ENCODE measurements at places on chromosomes 5 and 9.

DNA sequence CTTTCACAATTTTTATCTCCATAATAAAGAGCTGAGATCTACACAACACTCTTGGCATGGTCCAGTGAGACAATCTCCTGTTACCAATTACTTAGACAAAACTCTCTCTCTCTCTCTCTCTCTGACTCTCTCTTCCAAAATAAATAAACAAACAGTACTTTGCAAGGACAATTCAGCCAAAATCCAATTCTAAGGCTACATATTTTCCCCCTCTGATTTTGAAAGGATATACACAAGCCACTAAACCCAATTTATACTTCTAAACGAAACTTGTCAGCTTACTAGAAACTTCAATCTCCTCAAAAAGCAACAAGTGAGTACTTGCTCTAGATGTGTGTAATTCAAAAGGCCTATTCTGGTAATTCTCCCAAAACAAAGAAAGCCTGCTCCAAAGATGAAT lies 26.3 kb upstream of the TNPO1 start:
- DNase-seq, result peak; percentile 56

- no peak for DNase-seq
Measured at GRCh38 chr5:41763574-41763973, 106.7 kb downstream of the OXCT1 start.

GRCh38 chr5:1255081-1255561 lies 29.9 kb downstream of the SLC6A18 start:
- DNase-seq, result no peak

DNA sequence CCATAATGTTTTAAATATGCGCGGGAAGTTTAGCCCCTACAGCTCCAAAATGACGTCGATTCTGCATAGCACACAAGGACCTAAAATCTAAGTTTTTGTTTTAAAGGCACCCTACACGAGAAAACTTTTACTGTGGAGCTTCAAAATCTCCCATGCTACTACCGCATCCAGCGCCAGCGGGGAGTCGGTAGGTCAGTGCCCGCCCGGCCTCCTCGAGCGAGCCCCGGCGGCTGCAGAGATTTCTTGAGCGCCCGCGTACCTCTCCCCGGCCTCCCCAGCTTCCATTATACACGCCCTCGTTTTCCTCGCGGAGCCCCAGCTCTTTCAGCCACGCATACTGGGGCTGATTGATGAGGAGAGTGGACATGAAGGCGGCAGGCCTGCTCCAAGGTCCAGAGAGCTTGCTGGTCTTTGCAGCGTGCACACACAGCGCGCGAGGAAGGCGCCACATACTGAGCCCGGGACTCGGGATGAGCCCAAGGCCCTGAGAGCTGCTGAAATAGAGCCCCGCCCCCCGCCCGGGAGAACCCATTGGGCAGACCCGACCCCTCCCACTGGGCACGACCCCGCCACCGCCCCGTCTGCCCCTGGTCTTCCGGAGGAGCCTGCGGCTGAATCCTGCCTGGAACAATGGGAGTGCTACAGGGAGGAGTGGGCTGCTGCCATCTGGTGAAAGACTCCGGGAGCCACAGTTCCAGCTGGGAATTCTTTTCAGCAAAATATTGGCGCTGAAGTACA lies at the start of gene ALDH7A1:
Gene ALDH7A1 (minus strand): TSS at position 472 of the 738 bp plus-strand sequence. CDS start 21 bp downstream, at position 451.
- peak; percentile 87 for DNase-seq

DNA sequence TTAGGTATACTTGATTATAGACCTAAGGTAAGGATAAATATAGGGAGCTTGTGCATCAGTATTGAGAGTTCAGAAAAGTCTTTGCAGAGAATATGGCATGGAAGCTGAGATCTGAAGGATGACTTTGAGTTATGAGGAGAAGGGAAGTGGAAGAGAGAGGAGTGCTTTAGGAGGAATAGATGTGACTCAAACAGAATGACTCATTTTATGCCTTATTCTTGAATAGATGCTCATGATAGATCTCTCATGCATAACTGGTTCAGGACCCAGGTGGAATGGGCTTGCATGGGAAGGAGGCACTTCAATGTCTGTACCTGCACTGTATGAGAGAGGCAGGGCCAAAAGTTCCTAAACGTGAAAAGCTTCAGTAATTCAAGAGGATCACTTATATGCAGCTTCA lies 103.3 kb downstream of the CWC27 start:
- no peak for DNase-seq

DNA sequence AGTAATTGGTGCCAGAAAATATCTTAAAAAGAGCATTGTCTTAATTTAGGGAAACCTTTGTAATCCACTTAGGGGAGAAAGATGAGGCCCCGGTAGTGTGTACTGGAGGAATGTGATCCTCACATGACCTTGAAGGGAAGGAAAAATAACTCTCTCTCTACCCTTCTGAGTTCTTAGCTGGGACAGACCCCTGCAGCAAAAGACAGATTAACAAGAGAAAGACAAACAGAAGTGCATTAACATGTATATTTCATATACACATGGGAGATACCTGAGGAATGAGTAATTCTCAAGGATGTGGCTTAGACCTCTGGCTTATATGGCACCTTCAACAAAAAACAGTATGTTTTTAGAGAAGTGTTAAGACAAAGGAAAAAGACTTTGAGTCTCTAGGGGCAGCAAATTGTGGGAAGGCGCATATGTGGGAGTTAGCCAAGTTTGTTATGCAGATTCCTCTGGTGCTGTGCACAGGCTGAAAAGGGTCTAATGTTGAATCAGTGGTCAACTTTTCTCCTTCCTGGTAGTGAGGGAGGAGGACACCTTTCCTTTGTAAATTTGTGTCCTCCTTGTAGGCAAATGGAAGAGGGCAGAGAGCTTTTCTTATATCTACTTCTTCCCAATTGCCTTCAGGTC lies 138.8 kb downstream of the LRRC70 start:
- no peak for DNase-seq

- no peak for DNase-seq
Measured at GRCh38 chr5:5235685-5236084, 95.6 kb downstream of the ADAMTS16 start.

GRCh38 chr5:84569307-84569706 lies 184.6 kb upstream of the EDIL3 start:
- no peak for DNase-seq

- DNase-seq, result no peak
Measured at GRCh38 chr9:27528886-27529315, 713 bp downstream of the MOB3B start.

- no peak for DNase-seq
Measured at GRCh38 chr5:153480401-153480800, 10.1 kb upstream of the GRIA1 start.

DNA sequence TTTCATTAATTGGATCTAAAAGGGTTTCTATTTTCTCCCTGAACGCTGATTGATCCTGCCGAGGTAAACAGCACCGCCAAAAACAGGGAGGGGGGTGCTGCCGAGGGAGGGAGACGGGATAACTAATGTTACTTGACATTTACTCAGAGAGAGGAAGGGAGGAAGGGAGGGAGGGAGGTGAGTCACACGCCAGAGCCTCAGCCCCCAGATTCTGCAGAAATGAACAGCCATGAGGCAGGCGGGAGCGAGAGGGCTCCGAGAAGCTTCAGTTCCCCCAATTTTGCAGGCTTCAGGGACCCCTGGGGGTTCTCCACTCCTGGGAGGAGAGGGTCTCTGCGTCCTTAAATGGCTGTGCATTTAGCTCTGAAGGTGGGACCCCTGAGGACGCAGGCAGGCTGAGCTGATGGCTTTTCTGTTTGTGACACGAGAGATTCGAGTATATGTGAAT lies 59.1 kb upstream of the IER5L start:
- DNase-seq, result no peak

- DNase-seq, result no peak
Measured at GRCh38 chr5:102996011-102996575, 123.8 kb downstream of the GIN1 start.

- DNase-seq, result no peak
Measured at GRCh38 chr5:149776361-149777305, 46.5 kb downstream of the PPARGC1B start.

DNA sequence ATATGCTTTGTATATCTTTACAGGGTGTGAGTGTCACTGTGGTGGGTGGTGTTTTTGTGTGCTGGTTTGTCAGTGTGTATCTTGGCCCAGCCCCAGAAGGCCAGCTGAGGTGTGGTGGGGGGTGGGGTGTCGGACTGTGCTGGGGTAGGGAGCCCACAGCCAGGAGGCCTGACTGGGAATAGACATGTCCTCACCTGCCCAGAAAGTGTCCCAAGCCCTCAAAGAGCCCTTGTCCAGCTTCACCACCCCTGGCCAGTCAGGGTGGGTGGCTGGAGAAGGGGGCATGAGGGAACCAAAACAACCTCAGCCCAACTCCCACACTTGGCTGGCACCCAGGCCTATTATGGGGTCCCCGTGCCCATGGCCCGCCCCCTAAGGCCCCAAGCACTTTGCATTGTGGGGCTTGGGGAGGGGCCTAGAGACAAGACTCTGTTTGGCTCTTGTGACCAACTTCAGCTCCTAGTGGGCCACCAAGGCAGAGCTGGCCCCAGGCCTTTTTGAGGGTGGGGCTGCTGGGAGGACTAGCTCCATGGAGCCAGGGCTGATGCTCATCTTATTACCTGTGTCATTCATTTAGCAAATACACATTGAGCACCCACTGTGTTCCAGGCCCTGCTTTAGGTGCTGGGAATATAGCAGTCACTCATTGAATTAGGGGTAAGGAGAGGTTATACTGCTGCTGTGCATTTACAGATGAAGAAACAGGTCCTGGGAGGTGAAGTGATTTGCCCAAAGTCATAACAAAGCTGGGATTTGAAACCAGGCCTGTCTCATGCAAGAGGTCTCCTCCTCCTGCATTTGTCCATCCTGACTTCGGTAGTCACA lies 56.2 kb upstream of the PSD2 start:
- DNase-seq, result no peak

DNA sequence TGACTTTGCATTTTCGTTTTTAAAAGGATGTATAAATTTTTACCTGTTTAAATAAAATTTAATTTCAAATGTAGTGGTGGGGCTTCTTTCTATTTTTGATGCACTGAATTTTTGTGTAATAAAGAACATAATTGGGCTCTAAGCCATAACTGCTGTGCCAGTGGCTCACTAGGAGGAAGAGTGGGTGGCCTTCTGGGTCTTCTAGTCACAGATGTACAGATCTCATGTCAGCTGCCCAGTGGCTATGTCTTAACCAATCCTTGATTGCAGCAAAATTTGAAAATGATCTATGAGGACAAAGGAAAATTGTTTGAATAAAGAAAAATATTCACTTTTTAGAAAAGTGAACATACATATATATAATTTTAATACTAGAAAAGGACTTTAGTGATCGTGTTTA lies 5.4 kb downstream of the CTSL start:
- no peak for DNase-seq

DNA sequence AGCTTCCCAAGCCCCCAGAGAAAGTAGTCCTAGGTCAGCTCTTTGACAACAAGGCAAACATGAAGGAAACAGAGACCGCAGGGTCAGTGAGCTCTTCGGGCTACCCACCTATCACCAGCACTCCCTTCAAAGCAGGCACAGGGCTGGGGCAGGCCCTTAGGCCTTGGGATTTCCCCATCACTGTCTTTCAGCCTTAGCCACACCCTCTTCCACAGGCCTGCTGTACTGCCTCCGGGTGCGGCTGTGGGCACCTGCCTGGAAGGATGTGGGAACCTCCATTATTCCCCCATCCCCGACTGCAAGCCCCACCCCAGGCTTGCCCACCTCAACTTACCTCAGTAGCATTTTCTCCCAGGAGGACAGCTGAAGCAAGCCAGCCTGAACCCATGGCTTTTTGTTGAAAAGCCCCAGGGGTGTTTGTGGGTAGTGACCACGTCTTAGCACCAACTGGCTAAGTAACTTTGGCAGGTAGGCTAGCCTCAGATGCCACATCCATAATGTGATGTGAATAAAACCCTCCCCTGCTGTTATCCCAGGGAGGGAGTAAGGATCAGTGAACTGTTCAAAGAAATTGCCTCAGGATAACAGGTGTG lies 100.2 kb downstream of the PIK3R1 start:
- DNase-seq, result no peak

- DNase-seq, result no peak
Measured at GRCh38 chr9:23598994-23599393, 227.0 kb downstream of the ELAVL2 start.

DNA sequence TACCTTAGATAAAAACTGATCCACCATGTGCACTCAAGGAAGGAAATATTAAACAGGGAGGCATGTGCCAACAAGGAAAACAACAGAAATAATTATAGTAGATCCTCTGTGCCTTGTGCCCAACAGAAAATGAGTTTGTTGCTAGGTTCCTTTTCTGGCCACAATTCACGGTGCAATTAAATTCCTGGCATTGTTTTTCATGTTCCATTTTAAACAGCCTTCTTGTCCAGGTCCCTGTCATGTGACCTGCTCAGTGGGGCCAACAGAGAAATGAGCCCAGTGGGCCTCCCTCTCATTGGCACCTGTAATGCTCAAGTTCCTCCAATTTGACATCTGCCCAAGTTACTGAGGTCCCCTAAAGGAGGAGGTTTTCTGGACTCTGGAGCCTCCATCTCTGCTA lies 56.5 kb downstream of the SPOCK1 start:
- DNase-seq, result no peak

DNA sequence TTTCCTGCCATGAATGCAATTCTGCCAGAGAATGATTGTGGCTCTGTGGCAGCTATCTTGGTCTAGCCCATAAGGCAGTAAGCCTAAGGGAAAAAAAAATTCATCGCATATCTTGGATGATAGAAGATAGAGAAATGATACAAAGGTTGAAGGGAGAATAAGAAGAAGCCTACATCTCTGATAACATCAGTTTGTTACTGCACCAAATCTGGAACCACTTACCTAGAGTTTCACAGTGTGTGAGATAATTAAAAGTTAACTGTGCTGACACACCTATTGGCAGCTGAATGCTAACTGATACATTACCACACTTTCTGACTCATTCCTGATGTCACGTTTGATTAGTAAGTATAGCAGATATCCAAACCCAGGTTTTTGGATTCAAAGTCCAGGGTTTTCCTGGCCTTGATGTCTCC lies 91.6 kb upstream of the TAF11L2 start:
- DNase-seq, result peak; percentile 8

- no peak for DNase-seq
Measured at GRCh38 chr5:92179651-92180050, 796.5 kb upstream of the ARRDC3 start.

DNA sequence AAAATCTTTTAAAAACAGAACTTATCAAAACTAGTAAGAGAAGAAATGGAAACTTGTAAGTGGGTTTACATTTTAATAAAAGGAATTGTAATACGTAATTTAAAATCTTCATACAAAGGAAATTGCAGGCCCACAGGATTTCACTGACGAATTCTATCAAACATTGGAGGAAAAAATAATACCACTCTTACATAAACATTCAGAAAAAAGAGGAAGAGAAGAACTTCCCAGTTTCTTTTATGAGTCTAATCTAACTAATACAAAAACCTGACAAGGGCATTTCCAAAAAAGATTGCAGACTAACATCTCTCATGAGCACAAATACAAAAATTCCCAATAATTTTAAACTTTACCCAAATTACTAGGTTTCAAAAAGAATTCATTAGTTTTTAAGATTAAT lies 149.0 kb downstream of the RANBP17 start:
- no peak for DNase-seq

- no peak for DNase-seq
Measured at GRCh38 chr5:179867079-179867465, 8.5 kb upstream of the MRNIP start.

DNA sequence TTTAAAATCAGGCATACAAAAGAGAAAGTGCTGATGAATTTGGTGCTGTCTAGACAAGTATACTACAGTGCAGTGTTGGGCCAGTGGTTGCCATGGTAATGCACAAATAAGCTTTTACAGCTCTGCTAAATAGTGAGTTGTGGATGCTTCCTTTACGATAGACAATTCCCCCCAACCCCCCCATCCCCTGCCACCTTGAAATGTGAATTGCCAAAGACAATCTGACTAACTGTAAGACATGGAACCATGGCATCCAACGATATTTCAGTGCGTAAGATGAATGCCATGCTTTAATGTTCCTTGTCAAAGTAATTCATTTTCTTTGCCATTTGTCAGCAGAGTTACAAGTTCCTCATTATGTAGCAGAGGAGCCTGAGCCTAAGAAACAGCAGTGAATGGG lies 91.5 kb upstream of the NREP start:
- no peak for DNase-seq
